ENCODE measurements at places on chromosomes 1 and 21.

DNA sequence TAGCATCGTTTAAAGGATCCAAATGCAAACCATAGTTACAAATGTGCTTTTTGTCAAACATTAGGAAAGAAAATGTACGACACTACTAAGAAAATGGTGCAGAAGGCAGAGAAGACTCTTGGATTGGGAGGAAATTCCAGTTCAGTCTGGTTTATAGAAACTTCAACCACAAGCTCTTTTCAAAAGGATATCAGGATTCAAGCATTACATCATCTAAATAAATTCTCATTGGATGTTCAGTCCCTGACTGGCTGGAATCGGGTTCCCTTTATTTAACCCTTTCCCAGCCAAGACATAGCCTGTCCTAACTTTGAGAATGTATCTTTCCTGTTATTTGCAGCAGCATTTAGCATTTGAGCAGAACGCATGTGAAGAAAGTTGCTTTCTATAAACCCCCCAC is 184.6 kb downstream of the LMO4 start:
- DNase-seq = no peak

GRCh38 chr1:9593492-9594465 is 5.1 kb downstream of the TMEM201 start:
- DNase-seq = peak; percentile 29

DNA sequence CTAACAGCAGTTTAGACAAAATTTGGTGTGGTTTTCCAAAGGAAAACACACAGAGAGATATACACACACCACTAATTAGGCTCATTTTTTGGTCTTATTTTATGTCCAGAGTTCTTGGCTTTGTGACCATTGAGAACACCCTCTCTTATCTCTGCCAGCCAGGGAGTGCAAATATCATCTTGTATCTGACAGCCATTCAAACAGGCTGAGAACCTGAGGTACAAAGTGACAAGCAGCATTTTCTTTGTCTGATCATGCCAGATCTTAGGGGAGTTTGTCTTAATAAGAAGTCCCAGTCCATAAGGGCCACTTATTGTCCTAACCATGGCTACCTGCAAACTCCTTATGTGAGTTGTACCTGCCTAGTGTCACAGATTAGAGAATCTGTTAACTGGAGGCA is 1165.2 kb downstream of the BRINP3 start:
- no peak for DNase-seq

DNA sequence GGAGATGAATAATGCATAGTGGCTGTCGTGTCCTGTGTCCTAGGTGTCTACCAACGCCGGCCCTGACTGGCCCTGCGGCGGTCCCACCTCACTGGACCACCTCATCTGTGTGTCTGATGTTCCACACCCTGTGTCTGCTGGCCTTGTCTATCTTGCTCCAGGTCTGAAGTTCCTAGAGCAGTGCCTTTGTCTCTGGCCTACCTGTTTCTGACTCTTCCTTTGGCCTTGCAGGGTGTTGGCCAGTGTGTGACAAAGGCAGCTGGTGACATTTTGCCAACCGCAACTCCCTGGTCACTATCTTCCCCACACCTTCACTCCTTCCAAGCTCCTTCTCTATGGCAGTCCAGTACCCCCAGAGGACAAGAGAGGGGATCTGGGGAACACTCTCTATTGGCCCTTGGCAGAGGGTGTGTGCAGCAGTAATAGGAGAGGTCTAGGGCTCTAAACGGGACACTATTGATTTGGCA is 1.4 kb upstream of the AHDC1 start:
- no peak for DNase-seq

DNA sequence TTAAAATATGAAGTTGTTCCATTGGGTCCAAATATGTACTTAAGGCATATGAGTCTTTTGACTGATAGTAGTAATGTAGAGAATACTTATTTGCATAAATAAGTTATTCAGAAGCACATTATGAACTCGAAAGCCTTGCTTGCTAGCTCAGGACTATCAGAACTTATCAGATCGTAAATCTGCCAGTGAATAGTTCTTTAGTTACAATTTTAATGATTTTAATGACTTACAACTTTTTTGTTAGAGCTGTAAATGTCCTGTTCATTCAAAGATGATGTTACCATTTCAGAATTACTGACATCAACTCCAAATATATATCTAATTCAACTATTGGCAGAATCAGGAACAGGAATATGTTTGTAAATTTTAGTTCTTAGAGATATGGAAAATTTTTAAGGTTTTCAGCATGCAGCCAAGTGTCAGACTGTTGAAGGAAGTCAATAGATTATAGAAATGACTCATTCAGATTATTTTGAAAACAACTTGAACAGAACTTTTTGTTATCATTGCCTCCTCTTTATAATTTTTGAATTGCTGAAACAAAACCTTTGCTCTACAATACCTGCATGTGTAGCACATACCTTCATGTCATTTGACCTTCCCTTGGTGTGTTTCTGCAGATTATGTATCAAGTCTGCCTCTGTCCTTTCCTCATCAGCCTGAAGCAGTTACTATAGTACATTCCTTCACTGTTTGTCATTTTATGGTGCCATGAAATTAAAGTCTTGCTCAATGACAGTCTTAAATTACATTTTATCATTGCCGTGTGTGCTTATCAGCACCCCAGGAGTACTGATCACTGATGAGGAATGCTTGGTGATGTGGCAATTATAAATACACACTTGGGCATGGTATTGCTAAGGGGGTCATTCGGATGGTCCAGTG is 44.9 kb downstream of the LRRC8D start:
- no peak for DNase-seq

DNA sequence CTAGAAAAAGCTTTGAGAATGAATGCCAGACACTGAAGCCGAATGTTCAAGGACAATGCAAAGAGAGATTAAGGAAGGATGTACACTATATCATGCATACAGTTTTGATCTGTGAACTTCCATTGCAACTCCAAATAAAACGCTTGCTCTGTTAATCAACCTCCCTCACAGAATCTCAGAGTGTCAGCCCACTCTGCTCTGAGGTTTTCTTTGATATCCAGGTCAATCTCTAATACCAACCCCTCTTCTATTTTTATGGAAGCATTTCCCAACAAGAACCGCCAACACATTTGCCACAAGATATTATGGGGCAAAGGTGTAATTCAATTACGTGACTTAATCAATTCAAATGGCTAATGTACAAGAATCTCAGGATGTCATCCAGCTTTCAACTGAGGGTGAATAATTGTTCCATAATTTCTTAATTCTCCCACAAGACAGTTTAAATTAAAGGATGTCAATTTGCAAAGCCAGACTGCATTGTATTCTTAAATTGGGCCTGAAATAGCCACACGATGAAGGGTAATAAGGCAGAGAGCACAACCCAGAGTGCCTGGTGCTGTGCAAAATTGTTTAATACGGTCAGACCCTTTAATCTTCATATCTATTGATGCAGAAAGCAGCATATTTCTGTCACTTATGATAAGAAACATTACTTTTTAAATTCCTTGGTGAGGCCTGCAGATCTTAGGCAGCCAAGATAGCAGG is 459.2 kb upstream of the DAB1 start:
- DNase-seq = no peak

DNA sequence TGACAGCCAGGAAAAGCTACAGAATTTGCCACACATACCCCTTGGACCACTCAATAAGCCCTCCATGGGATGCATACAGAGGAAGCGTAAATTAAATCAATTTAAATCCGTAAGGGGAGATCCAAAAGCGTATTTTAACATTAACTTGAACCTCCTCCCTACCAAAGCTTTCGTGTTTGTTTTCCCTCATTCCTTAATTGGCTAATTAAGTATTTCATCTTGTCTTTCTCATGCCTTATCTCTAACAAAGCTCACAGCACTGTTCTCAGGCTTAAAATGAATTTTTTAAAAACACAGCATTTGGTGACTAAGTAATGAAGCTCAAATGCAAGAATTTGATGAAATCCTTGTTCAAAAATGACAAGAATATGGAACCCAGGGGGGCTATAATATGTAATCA is 3.1 kb downstream of the PTPN14 start:
- no peak for DNase-seq
